ENCODE measurements at places on chromosomes 3 and 15.

GRCh38 chr3:180265551-180265950 lies 228.8 kb upstream of the PEX5L start:
- DNase-seq, result no peak

DNA sequence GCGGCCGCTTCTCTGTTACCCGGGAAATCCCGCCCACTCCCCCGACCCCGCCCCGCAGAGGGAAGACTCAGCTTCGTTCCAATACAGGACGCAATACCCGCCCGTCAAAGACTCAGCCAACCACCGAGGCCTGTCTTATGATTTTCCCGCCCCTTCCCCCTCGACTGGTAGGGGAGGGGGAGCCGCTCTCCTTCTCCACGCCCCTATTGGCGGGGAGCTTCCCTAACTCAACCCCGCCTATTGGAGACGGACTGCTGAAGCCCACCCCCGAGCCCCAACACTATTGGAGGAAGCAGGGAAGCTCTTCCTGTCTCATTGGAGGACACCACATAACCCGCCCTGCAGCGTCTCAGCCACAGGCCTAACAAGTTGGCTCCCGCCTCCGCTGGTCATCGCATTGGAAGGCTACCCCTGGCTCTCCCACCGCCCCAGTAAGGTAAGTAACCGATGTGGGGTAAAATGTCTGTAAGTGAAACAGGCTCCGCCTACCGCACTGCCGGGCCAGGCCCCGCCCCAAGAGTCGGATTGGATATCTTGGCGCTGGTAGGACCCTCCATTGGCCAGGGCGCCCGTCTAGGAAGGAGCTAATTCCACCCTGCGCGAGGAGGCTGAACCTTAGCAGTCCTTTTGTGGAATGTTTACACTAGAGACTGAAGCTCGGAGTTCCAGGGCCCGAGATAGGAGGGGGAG lies at the start of gene SIN3A:
Gene SIN3A (minus strand): TSS at position 17 of the 690 bp plus-strand sequence. CDS start 21,315 bp downstream, outside the sequence.
- DNase-seq, result peak; percentile 97

GRCh38 chr3:32082721-32083120 lies 23.7 kb upstream of the GPD1L start:
- no peak for DNase-seq

- DNase-seq, result no peak
These were observed 325.0 kb downstream of the OXSM start for GRCh38 chr3:26114851-26115250.

DNA sequence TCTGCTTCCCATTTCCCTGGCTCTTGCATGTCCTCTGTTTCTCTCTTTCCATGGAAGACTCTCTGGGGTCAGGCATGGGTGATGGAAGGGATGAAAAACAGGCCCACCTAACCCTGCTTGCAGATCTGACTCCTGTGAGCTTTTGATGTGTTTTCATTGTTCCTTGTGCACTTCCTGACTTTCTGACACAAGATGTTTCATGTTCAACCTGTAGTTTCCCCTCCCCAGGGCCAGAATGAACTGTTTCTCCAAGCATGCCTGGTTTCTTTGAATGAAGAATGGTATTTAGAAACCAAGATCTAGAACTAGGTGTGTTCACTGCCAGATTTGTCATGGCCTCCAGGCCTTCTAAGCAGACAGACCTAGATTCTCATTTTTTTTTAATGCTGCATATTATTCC lies 36.1 kb upstream of the CRTC3 start:
- no peak for DNase-seq

GRCh38 chr15:92101708-92102394 lies 248.3 kb downstream of the SLCO3A1 start:
- no peak for DNase-seq

GRCh38 chr15:64493641-64494040 lies 33.3 kb downstream of the ZNF609 start:
- no peak for DNase-seq

GRCh38 chr15:69314131-69314530 lies 15.4 kb downstream of the PAQR5 start:
- DNase-seq, result no peak

- no peak for DNase-seq
These were observed 61.1 kb upstream of the GATA2 start for GRCh38 chr3:128554100-128554464.

GRCh38 chr3:24151594-24151993 lies 206.5 kb downstream of the NR1D2 start:
- no peak for DNase-seq

DNA sequence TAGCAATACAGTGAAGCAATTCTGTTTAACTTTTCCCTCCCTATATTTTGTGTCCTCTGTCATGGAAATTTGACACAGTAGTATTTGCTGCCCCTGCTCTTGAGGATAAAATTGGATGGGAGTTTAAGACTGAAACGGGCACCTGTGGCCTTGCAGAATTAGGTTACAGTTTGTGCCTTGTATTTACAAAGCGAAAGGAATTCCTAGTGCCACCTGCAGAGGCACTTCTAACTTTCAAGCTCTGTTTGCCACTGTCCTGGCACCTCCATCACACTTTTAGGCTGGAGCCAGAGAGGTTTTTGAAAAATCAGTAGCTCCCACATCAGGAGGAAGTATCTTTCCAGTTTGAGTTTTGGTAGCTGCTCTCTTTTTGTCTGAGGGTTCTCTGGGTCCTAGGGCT lies 39.5 kb downstream of the CD86 start:
- no peak for DNase-seq

GRCh38 chr15:85749261-85750151 lies 45.2 kb downstream of the KLHL25 start:
- no peak for DNase-seq

DNA sequence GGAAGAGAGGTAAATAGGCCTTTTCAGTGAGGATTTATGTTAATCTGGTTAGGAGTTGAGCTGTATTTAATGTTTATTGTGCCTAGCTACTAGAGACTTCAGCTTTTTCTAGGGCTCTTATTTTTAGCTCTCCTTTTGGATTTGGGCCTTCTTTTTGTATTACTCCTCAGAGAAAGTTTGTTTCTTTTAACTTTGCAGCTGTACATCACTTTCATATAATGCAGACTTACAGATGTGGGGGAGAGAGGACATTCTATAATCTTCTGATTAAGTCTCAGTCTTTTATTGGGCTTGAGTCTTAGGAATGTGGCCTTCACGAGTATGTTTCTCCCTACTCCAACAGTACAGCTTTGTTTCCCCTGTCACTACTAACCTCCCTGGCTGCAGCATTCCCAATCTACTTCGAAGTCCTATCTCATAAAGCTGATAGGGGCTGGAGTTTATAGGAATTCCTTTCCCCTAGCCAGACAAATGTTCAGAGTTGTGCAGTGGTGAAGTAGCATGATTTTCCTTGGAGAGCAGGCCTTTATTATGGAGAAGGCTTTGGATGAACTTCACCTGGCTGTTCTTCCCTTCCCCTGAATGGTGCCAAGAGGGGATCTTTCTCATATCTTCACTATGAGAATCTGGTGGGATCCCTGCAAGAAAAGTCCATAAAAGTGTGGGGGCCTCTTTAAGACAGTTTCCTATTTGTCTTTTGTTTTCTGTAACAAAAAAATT lies 82.2 kb upstream of the CBLB start:
- no peak for DNase-seq

GRCh38 chr15:27448986-27449385 lies 478.0 kb downstream of the GABRG3 start:
- no peak for DNase-seq

GRCh38 chr15:99431661-99432091 lies 134.1 kb upstream of the MEF2A start:
- DNase-seq, result no peak

- DNase-seq, result no peak
These were observed 2.9 kb downstream of the UCN2 start for GRCh38 chr3:48560648-48561018.

GRCh38 chr15:51024735-51025453 lies 69.8 kb downstream of the TNFAIP8L3 start:
- DNase-seq, result no peak

- no peak for DNase-seq
These were observed 257.4 kb downstream of the SQOR start for GRCh38 chr15:45892182-45892581.

- DNase-seq, result no peak
These were observed 246.8 kb upstream of the ALCAM start for GRCh38 chr3:105119801-105120340.

DNA sequence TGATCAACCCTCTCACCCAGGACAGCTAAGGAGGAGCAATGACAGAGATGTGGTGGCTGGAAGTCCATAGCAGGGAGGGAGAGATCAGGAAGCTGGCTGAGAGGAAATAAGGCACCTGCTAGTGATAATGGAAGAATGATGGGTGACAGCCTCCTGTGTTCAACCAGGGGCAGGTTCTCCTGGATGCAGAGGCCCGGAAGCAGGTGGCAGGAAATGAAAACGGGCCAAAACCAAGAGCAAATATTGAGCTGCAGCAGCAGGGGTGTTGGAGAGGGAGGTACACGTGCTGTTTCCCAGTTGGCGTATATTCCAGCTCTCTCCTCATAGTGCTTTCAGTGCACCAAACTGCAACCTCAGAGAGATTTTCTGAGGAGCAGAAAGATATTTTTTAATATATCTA lies 213.4 kb upstream of the TBL1XR1 start:
- DNase-seq, result no peak

DNA sequence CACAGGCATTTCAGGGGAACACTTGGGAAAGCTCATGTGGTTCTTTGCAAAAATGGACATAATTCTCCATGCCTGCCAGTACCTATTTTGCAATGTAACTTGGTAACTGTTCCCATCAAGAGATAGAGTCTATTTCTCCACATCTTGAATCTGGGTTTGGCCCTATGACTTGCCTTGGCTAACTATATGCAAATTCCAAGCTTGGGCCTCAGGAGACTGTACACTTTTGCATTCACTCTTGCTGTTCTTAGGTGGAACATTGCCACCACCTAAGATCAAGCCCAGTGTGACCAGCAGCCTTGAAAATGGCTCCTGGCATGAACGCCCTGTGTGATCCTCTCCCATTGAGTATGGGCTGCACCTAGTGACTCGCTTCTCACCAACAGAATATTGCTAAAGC lies 19.8 kb upstream of the SMAD6 start:
- DNase-seq, result no peak

- no peak for DNase-seq
These were observed 11.9 kb upstream of the PLA2G4D start for GRCh38 chr15:42106288-42106687.

DNA sequence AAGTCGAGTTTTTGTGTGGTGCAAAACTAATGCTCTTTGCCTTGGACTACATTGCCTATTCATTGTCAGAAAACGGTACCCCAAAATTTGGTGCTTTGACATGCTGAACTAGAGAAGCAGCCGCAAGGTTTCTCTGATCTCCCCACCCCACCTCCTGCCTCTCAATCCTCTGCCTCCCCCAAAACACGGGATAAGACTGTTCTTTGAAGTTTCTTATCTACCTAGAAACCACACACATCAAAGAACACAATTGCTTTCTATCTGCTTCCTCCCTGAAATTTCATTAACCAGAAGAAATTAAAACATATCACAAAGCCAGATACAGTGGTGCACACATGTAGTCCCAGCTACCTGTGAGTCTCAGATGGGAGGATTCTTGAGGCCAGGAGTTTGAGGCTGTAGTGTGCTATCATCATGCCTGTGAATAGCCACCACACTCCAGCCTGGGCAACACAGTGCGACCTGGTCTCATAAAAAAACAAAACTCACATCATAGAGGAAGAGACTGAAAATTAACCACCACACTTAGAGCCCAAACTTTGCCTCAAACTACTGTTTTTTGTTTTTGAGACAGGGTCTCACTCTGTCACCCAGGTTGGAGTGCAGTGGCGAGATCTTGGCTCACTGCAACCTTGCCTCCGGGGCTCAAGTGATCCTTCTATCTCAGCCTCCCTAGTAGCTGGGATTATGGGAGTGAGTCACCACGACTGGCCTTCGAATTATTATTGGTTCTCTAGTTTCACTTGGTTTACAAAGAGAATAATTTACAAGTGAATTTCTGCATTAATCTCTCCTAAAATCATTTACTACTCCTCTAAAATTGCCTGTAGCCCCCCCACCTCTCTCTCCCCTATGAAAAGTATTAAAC lies 2.7 kb upstream of the PCNP start:
- no peak for DNase-seq

GRCh38 chr3:146969356-146969755 lies 364.2 kb upstream of the PLSCR5 start:
- no peak for DNase-seq

- no peak for DNase-seq
These were observed 47.8 kb downstream of the CTXND1 start for GRCh38 chr15:80204231-80204630.

- DNase-seq, result no peak
These were observed 108.8 kb downstream of the FBN1 start for GRCh38 chr15:48536681-48537091.

DNA sequence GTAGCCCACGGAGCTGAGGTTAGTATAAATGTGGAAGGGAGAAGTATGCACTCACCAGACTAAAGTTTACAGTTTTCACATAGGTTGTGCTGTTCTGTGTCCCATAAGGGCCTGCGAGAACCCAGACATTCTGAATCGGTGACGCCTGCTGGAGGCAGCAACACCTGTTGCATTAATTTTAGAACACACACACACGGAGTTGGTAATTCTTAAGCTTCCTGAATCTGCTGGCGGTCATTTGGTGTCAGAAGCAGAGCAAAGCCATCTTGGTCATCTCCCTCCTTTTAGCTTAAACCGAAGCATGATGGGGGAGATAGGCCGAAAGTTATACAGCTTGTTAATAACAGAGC lies 41.1 kb upstream of the AP3B2 start:
- no peak for DNase-seq

GRCh38 chr3:147431751-147432150 lies 22.6 kb downstream of the ZIC1 start:
- DNase-seq, result no peak

DNA sequence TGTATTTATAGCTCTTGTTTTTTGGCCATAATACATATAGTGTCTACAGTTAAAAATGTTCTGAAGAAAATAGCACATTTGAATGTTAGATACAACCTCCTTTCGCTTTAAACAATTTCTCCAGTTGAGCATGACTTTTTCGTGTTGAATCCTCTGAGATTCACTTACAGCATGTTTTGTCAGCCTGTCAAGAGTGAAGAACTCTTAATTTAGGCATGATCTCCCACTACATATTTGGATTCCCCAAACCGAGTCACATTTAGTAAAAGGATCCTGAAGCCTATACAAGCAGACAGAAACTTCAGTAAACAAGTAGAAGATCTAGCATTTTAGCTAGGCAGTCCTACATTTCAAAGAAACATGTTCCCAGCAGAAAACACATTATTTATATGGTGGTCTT lies 796.6 kb downstream of the MCTP2 start:
- no peak for DNase-seq

GRCh38 chr3:38039899-38040261 lies 872 bp downstream of the DLEC1 start:
- peak; percentile 38 for DNase-seq

- DNase-seq, result no peak
These were observed 519.7 kb downstream of the FOXP1 start for GRCh38 chr3:71063773-71064290.

DNA sequence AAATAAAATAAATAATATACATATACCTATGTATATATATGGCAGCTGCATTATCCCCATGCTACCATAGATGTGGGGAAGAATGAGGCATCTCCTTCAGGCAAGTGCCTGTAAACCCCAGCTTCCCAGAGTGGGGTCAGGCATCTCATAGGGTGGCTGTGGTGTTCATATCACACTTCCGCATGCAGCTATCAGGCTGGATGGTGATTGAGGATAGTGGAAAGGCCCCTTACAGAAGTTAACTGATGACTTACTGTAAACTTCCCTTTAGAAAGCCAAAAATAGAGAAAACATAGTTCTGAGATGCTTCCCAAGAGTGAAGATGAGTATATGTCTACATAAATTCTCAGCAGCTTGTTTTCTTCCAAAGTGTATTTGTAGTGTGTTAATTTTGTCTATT lies 3.5 kb upstream of the PP2D1 start:
- DNase-seq, result no peak

GRCh38 chr3:129975705-129976048 lies 1.2 kb downstream of the TRH start:
- DNase-seq, result no peak

- no peak for DNase-seq
These were observed 1.3 kb upstream of the MAP6D1 start for GRCh38 chr3:183826448-183827250.

Data from activated T-helper 1 cell treated with anti-CD3 and anti-CD28 coated beads, Interleukin-12 subunit alpha, Interleukin-12 subunit beta, Interleukin-2, Interleukin-4 antibody, amounts not matched to agents 30 ng/mL and 10 ng/mL and 1 ng/mL, durations not matched to agents 14 hours and 24 hours and 36 hours (primary cell).